ENCODE measurements at places on chromosomes 3 and 15.

DNA sequence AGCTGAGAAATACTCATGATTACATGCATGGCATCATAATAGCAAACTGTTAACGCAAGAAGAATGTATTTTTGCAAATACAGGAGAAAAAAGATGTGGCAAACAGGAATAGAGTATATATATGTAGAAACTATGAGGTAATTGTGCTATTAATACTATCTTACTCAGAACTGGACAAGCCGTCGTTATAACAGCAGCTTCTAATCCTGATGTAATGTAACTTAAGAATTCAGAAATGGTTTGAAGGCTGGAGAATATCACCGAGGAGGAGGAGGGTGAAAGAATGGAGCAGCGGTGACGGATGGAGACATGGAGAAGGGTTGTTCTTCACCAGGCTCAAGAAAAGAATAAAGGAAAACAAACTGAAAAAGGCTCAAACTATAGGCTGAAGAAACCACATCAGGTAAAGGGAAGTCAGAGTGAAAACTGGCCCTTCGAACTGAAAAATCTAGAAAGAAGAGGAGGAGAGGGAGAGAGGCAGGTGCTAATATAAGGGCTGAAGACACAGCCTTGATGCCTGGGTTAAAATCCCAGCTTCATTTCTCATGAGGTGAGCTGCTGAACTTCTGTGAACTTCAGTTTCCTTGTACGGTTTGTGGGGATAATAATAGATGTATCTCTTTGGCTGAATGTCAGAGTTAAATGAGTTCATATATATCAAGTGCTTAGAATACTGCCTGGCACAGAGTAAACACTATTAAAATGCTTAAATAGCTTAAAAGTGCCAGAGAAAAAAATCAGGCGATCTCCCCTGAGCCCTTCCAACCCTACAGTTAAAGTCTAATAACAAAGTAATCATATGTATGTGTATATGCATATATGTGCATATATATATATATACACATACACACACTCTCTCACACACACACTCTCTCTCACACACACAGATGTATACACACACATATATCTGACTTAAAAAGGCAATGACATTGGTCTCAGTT lies 43.9 kb downstream of the GOLIM4 start:
- no peak for DNase-seq

- no peak for DNase-seq
These were observed 32.8 kb upstream of the POMGNT2 start for GRCh38 chr3:43138488-43139231.

- no peak for DNase-seq
These were observed 224.2 kb upstream of the TBL1XR1 start for GRCh38 chr3:177421481-177421785.

DNA sequence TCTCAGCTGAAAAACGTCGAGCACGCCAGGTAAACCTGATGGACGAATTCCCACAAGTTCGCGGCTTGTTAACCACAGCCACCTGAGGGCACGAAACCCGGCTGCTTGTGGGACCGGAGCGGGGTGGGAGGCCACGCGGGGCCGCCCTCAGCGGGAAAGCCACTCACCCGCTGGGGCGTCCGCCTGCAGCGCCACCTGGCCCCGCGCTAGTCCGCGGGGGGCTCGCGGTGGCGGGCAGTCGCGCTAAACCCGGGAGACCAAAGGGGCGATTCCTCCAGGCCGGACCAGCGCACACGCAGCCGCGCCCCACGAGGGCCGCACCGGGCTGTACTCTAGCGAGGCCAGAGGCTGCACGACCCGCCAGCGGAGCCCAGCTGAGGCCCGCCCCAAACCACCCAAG lies 15.7 kb upstream of the CFAP161 start:
- DNase-seq, result no peak

- DNase-seq, result no peak
These were observed 14.5 kb upstream of the LPP start for GRCh38 chr3:188139466-188139865.
